ENCODE measurements at places on chromosomes 6 and 20. TPM values are rescaled to one million over a fixed set of nuclear protein-coding genes. Genes with fewer than 3 reads are reported as not detected.

ID4 gene
- 15.7 TPM for polyA plus RNA-seq

GRCh38 chr20:52483382-52483781 lies 291.8 kb upstream of the ZFP64 start:
- DNase-seq: no peak

- DNase-seq: no peak
Observed at GRCh38 chr6:167094820-167095637, 27.9 kb upstream of the CCR6 start.

LINC00237 gene
- polyA plus RNA-seq: not detected

DNA sequence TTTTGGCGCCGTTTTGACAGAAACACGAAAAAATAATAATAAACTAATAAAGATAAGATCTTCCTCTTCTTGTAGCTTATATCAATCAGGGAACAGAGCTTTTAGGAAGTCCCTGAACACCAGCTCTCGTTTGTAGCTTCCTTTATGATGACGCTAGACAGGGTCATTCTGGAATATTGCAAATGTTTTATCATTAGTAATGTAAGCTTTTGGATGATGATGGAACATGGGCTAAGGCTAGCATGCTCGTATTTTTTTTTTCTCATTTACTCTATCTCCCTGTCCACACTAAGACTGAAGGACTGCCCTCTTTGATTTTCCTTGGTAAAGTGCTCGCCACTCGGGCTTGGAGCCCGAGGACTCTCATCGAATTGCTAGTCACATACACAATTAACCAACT lies 22.1 kb upstream of the POM121L2 start:
- no peak for DNase-seq

COL11A2 gene
- 2.9 TPM for polyA plus RNA-seq

- DNase-seq: no peak
Observed at GRCh38 chr20:6654513-6655252, 112.8 kb upstream of the BMP2 start.

DNA sequence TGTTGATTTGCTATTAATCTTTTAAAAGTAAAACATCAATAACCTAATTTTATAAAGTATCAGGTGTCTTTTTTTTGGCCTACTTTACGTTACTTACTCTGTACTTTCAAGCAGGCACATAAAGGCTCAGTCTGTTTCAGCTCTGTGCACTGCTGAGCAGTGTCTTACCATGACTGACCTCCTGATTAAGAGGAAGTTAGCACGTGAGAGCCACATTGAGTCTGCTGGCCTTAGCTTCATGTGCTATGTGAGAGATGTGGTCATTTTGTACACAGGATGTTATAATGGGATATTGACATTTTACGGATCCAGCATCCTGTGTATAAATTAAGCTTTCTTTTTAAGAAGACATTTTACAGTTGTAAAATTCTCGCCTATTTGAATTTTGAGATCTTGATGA lies 31.9 kb downstream of the ARID1B start:
- DNase-seq: no peak

DNA sequence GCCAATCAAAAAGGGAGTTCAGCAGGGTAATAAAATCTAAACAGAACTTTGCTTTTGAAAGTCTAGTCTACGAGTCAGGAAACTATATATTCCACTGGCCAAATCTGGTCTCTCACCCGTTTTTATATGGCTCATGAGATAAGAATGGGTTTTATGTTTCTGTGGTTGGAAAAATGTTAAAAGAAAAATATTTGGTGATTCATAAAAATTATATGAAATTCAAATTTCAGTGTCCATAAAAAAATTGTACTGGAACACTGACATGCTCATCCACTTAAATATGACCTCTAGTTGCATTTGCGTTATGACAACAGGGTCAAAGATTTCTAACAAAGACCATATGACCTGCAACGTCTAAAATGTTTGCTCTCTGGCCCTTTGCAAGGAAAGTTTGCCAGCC lies 22.3 kb upstream of the LAMP5 start:
- DNase-seq: no peak

GRCh38 chr6:97222903-97223302 lies 60.1 kb downstream of the MMS22L start:
- no peak for DNase-seq

SLC52A3 gene
- polyA plus RNA-seq: 1.6 TPM

- DNase-seq: peak; percentile 46
Observed at GRCh38 chr20:62772990-62773844, 23.1 kb upstream of the MRGBP start.

GRCh38 chr6:167811442-167812087 lies 15.1 kb upstream of the AFDN start:
- no peak for DNase-seq

DNA sequence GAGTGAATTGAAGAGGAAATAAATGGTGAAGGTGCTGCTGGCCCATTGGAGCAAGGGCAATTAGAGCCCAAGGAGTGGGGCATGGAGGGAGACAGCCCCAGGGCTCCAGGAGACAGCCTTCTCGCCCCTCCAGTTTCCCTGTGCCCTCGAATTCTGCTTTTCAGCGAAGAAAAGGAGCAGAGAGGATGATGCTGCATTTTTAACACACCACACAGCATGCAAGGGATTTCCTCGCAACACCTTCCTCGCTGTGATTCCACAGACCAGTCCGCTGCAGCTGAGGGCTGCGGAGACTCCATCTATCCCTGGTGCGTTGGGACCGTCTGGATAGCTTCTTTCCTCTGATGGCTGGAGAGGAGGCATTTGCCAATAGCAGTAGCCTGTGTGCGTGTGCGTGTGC lies 41.7 kb downstream of the PTCHD4 start:
- DNase-seq: no peak

- no peak for DNase-seq
Observed at GRCh38 chr6:104860221-104860620, 502 bp upstream of the HACE1 start.

SLC17A3 gene
- polyA plus RNA-seq: not detected

CDH26 gene
- polyA plus RNA-seq: 0.89 TPM

DNA sequence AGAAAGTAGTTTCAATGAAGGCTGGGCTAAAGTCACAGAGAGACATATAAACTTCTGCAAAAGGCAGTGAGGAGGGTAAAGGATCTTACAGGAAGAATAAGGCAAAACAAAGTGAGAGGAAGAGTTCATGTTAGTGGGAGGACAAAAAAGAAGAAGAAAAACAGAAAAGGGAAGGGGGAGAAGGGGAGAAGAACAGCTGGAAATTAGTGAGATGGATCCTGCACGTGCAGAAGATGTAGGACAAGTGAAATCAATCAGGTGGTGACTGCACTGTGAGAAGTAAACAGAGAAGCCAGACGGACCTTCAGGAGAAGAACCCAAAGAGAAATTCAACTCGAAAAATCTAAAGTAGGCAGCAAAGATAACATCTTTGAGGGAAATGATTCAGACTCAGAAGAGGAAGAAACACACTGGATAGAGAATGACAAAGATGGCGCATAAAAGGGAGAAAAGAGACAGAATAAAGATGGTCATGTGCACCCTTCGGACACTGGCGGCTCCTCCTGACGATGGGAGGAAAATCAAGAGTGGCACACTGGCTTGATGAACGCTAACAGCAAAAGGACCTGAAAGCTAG lies 105.9 kb downstream of the MYB start:
- DNase-seq: no peak

AFDN gene
- 55.2 TPM for polyA plus RNA-seq

- DNase-seq: no peak
Observed at GRCh38 chr20:667351-668034, 8.1 kb downstream of the SCRT2 start.

DNA sequence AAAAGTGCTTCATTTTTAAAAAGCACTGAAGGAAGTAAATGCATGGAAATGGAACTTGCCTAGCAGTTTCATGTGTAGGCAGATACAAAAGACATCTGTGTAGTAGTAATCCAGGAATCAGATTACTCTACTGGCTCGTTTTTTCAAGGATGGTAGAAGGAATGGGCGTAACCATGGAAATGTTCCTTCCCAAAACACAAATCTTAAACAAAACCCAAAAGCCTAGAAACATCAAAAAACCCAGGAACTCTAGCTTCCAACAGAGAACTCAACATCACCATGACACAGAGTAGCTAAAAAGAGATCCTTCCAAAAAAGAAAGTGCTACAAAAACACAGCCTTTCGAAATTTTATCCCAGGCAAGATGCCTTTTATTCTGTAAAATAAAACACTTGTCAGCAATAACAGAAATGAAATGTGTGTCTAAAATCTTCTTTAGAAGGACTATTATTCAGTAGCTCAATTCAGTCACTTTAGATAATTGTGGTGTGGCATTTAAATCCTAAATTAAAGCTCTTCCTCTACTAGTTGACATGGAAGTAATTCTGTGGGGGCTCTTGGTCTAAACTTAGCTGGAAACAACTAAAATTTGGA lies 81.7 kb downstream of the FAM217A start:
- DNase-seq: no peak

Data from pancreas (tissue), 10 donors.